NCI-H2029 treated with DMSO at 0.1 percent for 48 hours (cell line): ENCODE measurements at places on chromosomes 5 and 9.

- DNase-seq, result no peak
Observed at GRCh38 chr9:105886136-105886535, 191.8 kb downstream of the TMEM38B start.

DNA sequence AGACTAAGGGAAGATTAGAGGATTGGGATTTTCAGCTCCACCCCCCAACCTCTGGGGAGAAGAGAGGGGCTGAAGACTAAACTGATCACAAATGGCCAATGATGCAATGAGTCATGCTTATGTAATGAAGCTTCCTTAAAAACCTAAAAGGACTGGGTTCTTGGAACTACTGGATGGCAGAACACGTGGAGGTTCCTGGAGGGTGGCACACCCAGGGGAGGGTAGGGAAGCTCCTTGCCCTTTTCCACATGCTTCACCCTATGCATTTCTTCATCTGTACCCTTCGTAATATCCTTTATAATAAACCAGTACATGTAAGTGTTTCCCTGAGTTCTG lies 48.6 kb downstream of the ARHGEF28 start:
- no peak for DNase-seq

DNA sequence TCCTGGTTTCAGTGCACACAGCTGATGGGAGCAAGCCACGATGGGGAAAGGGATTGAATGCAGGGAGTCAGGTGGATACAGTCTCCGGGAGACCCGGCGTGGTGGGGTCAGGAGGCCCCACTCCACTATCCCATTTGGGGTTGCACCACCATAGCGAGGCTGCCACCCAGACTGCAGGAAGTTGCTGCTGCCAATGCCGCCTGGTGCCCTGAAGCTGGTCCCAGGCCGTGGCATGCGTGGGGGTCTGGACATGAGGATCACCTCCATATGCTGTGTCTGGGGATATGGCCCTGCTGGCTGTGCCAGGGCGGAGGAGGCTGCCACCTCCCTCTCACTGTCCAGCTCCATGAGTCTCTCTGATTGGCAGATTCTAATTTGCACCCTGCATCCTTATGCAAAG lies 45.3 kb downstream of the COL5A1 start:
- no peak for DNase-seq

DNA sequence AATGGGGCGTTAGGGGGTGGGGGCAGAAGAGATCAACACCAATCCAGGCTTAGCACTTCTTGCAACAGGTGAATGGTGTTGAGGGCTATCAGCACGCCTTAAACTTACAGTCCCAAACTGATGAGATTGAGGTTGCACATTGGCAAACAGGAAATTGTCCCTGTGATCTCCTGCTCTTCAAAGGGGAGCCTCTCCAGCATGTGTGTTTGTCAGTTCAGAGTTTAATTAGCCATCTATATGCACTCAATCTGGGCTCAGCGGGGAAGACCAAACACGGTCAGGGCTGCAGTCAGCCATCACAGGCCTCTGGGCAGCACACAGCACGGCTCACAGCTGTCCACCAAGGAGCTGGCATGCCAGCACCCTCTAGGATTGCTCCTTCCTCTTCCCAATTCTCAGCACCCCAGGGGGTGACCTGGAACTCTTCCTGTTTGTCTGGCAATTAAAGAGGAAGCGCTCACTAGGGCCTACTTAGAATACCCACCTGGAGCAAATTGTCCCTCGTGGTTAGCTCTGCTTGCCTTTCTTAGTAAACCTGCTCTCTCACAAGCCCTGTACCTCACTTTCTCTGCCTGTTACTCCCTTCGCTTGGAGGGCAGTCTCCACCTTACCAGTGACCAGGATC lies 217.4 kb downstream of the SLIT3 start:
- no peak for DNase-seq

DNA sequence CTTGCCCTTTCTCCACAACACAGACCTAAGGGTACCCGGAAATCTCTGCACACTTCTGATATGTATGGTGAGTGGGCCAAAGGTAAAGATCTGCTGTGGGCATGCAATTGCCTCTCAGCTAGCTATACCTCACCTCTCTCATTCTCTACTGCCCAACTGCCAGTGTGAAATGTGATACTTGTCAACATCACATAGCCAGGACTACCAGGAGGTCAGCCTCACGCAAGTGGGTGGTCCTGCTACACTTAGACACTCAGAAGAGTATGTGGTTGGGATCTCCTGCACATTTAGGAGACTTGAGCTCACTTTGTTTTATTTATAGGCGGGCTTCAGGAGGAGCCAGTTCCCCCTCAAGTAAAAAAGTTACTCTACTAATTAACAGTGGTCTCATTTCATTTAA lies 88.0 kb upstream of the MAN2A1 start:
- DNase-seq, result no peak

- DNase-seq, result no peak
Observed at GRCh38 chr9:98232926-98233325, 22.5 kb downstream of the TBC1D2 start.

DNA sequence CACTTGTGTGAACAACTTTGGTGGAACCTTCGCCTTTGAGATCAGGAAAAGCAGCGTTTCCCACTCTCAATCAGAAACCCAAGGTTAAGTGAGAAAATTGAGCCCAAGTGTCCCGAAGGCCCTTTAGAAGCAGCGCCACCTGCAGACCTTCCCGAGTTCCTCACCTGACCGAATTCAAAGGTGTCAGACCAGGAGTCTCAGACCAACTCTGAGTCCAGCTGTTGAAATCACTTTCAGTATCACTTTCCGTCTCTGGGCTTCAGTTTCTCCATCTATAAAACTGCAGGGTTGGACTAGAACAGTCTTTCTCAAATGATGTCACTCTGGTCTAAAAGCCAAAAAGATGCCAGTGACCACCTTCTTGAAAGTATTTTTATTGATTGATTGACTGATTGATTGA lies 31.7 kb upstream of the GRHPR start:
- no peak for DNase-seq

DNA sequence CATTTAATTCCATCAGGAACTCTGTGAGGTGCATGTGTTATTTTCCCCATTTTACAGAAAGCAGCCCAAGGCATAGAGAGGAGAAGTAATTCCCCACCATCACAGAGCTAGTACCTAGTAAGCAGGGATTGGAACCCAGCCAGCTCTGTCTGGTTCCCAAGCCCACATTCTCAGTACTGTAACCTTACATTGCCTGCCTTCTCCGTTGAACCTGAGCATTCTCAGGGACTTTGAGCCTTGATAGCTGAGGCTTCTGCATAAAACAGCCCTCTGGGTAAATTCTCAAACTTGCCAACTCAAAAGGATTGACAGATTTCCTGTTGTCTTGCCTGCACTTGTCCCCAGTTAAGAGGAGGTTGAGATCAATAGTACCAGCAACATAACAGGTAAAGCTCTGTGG lies 9.2 kb upstream of the GLE1 start:
- DNase-seq, result no peak

DNA sequence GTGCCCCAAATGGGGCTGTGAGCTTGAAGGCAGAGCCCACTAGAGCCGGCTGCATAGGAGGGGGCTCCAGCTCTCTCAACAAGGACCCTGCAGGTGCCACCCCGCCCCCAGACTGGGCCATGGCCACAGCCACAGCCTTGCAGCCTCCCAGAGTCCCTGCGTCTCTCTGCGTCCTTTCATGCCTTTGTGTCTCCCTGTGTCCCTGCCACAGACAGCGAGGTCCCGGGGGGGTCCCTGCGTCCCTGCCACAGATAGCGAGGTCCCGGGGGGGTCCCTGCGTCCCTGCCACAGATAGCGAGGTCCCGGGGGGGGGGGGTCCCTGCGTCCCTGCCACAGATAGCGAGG lies 6.3 kb downstream of the NOXA1 start:
- no peak for DNase-seq

DNA sequence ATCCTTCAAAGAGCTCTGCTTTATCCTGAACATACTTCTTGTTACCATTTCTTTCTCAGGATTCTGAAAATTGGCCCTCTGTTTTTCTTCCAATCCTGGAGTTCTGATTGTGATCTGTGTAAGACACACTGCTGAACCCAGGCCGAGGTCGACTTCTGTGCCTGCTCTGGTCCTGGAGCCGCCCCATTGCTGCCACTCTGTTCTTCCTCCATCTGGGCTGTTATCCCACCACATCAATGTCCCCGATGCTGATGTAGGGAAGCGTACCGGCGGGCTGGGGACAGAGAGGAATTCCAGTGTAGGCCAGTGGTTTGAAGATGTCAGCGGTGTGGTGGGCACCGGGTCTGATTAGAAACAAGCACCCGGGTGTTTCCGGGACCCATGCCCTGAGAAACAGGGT lies 102.5 kb downstream of the LIFR start:
- DNase-seq, result no peak

DNA sequence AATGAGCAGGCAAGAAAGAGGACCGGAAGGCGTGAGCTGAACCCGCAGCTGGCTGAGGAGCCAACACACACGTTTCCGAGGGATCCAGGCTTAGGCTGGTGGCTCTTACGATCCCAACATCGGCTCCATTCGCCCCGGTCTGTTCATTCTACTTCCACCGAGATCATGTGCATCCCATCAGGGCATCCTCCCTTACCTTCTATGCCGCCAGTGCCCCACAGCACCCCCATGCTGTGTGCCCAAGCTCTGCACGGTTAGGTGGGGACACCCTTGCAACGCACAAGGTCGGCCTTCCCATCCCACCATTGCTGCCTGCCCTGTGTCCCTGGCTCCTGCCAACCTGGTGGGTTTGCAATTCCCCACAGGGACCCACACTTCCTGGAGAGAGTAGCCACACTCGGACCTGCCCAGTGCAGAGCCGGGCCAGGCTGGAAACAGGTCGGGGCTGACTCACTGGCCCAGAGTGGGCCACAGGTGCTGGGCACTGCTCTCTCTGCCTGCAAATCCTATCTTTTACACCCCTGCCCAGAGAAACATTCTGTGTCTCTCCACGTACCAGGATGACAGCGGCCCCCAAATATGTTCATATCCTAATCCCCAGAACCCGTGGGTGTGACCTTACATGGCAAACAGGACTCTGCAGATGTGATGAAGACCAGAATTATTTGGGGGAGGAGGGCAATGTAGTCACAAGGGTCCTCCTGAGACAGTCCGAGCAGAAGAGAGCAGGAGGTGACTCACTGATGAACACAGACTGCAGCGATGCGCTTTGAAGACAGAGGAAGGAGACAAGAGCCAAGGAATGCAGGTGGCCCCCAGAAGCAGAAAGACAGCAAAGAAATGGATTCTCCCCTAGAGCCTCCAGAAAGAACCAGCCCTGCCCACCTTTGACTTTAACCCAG lies 182.2 kb downstream of the AUH start:
- DNase-seq, result no peak

DNA sequence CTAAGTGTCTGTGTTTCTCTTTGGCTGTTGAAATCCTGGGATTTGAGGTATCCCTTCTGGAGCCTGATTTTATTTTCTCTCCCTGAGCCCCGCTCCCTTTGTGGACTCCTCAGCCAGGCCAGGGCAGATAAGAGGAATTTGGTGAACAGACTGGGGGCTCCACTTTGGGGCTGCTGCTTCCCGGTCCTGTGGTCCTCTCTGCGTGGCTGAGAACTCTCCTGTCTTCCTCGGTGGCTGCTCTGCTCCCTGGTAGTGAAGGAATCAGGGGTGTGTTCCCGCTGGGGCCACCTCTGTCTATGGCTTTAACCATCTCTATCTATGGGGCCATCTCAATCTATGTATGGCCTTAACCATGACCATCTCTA lies 71.7 kb upstream of the SH3PXD2B start:
- DNase-seq, result no peak

- no peak for DNase-seq
Observed at GRCh38 chr9:138115506-138115905, 237.9 kb downstream of the CACNA1B start.

- DNase-seq, result no peak
Observed at GRCh38 chr5:129135633-129136032, 41.1 kb downstream of the ISOC1 start.

GRCh38 chr5:73436535-73437100 lies 12.0 kb downstream of the FOXD1 start:
- DNase-seq, result no peak

- DNase-seq, result peak; percentile 77
Observed at GRCh38 chr5:38541174-38541725, 15.2 kb downstream of the LIFR start.

DNA sequence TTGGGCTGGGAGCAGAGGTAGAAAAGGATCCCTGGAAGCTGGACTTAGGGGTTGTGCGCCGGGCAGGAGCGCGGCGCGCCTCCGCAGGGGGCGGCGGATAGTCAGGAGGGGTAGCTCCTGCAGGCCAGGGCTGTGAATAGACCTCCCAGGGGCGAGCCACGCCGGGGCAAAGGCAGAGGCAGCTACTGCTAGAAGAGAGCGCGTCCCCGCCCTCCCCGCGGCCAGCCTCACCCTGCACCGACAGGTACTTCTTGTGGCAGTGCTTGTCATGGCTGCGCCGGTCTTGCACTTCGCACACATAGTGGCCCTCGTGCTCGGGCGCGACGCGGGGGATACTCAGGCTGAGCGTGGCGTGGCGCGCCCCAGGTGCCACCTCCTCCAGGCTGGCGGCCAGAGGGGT lies 28.1 kb downstream of the FLT4 start:
- DNase-seq, result no peak

DNA sequence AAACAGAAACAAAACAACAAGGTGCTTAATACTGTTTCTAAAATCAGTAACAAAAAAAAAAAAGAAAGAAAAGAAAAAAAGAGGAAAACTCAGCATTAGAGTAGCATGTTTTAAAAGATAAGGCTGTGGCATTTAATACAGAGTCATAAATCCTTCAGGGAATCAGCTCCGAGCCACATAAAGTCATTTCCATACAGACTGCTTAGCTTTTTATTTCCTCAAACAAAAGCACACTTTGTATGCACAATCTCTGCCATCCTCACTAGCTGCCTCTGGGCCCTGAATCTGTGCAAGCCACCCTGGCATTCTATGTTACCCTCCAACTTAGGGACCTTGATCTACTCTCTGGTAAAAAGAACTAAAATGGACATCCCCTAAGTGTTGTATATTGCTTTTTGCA lies 87.6 kb downstream of the SEMA6A start:
- no peak for DNase-seq

GRCh38 chr5:150085950-150086715 lies at the start of gene CSF1R:
TSS of gene CSF1R (minus strand) at chr5:150086554. CDS start at chr5:150086427, 127 bp downstream.
- no peak for DNase-seq

DNA sequence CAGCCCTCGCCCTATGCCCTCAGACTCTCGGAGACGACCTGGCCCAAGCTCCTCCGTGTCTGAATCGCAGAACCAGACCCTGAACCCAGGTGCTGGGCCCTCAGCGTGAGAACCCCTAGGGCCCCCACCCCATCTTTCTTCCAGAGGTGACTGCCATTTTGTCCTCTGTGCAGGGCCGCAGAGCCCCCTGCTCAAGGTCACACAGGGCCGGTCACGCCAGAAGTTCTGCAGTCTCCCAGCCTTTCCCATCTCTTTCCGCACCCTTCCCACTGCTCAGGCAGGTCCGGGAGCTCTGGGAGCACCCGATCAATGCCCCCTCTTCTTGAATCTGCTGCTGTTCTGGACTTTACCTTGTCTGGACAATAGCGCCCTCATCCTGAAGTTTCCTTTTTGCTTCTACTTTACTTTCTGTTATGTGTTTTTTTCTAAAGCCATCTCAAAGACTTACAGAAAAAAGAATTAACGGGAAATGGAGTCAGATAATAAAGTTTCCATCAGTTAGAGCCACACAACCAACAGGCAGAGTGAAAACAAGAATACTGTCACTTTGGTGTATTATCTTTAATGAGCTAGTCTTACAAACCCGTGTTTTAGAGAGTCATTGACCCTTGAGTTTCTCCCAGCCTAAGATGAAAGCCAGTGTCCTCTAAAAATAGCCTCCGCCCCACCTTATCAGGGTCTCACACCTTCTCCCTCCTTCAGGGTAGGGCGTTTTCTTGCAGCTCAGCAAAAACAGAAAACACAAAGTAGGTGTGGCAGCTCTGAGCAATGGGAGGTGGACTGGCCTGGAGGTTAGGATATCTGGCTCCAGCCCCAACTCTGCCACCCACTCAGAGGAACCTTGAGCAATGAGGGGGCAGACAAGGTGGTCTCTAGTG lies 1.8 kb downstream of the TMOD1 start:
- no peak for DNase-seq
